ENCODE measurements at places on chromosomes 13 and 19.

GRCh38 chr13:53001444-53002225 lies 27.0 kb upstream of the OLFM4 start:
- no peak for DNase-seq

DNA sequence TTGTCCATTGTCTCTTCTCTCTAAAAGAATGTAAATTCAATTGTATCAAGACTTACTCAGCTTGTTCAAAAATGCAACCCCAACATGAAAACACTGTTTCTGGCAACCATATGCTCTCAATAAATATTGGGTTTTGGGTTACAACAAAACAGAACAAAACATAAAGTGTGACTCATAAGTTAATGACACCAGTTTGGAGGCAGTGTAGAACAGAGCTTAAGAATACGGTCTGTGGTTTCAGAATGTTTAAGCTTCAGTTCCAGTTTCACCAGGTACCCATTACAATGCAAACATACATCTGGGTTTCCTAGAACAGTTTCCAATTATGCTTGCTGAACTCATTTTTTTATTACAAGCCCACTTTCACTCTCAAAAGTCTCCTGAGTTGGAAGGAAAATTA lies 285.8 kb upstream of the PCDH9 start:
- peak; percentile 77 for DNase-seq

DNA sequence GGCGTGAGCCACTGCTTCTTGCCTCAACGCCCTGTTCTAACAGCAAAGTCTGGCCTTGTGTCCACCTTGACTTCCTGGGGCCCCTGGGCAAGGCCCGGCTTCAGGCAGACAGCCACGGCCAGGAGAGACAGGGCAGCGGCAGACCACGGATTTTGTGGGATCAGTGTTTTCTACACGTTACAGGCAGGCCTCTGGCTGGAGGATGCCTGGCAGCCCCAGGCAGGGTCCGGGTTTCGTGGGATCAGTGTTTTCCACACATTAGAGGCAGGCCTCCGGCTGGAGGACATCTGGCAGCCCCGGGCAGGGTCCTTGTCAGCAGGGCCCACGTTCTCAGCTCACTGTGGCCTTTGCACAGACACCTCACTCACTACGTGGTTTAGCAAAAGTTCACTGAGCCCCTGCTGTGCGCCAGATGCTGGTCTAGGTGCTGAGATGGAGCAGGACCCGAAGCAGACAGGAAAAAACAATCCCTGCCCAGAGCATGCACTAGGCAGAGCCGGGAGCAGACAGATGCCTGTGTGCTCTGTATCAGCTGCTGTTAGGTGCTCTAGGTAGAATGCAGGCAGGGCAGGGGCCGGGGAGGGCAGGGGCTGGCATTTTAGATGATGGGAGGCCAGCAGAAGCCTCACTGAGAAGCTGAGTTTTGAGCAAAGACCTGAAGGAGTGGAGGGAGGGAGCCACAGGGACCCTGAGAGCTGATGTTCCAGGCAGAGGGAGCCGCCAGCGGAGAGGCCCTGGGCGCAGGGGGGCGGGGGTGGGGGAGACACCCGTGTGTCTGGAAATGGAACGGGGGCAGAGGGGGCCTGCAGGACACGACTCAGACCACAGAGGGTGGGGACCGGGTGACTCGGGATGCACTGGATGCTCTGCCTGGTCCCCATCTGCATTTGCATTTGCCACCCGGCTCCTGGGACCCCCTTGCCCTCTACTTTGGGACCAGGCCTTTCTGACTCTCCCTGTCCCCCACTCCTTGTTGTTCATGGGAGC lies 25.0 kb upstream of the NCCRP1 start:
- DNase-seq, result no peak

GRCh38 chr19:6730153-6730804 lies 7.1 kb downstream of the GPR108 start:
- DNase-seq, result no peak

- no peak for DNase-seq
These were observed 1048.6 kb downstream of the PCDH17 start for GRCh38 chr13:58680115-58680514.

DNA sequence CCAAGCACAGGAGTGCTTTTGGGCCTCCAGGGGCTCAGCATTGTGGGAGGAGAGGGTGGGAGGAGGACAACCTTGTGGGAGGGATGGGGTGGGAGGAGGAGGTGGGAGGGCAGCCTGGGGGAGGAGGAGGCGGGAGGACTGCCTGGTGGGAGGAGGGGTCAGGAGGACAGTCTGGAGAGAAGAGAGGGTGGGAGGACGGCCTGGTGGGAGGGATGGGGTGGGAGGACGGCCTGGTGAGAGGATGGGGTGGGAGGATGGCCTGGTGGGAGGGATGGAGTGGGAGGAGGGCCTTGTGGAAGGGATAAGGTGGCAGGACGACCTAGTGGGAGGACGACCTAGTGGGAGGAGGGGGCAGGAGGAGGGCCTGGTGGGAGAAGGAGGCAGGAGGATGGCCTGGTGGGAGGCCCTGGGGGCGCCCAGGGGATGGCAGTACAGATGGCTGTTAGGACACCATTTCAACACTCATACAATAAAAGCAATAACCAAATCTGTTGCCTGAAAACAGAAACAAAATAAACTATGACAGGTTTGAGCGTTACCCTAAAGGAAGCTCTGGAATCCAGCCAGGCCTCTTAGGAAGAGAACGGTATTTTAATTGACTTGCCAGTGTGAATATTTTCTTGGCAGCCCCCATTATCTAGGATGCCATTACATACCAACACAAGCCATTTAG lies 63.7 kb downstream of the CRYL1 start:
- DNase-seq, result peak; percentile 74

DNA sequence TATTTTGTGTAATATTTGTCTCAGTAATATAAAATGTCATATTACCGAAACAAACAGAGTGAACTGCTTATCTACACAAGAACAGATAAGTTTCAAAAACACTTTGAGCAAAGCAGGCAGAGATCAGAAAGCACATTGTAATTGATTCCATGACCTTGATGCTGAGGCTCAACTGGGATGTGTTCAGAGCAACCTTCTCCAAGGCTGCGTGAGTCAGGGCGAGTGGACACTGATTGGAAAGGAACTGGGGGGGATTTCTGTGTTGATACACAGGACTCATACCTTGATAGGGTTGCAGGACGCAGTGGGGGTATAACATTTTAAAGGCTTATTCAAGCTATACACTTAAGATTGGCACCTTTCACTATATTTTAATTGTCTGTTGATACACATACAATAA lies 1136.3 kb downstream of the UQCRFS1 start:
- DNase-seq, result no peak

DNA sequence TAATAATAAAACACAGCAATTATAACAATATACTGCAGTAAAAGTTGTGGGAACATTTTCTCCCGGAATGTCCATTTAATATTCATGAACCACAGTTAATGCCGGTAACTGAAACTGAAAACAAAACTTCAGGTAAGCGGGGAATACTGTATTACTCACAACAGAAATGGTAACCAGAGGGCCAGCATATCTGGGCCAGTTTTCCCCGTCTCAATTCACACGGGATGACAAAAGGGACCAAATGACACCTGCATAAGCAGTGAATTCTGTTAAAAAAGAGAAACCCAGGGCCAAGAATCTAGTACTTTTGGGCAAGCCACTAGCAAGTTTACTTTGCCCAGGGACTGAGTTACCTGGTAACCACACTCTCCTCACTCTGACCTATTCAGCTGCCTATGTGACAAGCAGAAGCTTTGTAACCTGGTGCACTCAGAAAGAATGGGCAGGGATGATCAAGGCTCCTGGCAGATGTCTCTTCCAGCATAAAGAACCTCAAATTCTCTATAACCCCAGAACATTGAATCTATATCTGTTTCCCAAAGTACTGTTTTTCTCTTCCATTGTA lies 1171.2 kb downstream of the DIAPH3 start:
- no peak for DNase-seq

DNA sequence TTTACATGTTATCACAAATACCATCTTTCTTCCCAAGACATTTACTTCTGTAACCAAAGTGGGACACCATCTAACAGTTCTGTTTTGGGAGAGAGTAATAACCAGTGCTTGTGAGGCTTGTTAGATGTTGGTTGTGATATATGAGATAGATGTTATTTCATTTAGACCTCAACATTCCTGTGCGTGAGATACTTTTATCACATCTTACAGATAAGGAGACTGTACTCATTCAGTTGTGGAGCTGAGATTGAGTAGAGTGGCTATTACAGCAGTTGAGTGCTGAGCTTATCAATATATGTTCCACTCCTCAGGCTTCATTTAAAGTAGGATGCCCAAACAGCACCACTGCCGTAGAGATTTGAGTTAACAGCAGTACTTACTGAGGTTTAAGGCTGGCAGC lies 43.1 kb downstream of the USPL1 start:
- DNase-seq, result no peak

DNA sequence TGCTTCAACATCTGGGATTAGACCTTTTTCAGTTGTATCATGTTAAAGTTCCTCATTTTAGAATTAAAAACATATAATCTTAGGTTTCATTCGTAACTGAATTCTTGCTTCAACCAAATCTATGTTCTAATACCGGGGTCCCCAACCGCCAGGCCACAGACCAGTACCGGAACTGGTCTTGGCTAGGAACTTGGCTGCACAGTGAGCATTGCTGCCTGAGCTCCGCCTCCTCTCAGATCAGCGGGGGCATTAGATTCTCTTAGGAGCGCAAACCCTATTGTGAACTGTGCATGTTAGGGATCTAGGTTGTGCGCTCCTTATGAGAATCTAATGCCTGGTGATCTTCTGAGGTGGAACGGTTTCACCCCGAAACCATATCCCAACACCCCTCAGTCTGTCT lies 19.2 kb downstream of the ITM2B start:
- no peak for DNase-seq

DNA sequence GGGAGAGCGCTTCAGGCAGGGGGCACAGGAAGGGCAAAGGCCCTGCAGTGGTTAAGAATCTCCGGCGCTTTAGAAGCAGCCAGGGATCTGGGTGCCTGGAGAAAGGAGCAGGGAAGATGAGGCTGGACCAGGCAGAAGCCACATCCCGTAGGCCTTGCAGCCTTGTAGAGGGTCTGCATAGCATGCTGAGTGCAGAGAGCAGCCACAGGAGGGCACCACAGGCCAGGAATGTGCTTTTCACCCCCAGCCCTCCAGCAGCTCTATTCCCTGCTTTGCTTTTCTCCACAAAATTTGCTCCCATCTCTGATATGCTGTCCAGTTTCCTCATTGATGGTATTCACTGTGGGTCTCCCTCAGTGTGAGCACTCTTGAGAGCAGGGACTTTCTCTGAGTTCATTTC lies 5.7 kb downstream of the WDR62 start:
- peak; percentile 85 for DNase-seq

GRCh38 chr19:31639306-31639705 lies 290.1 kb upstream of the TSHZ3 start:
- DNase-seq, result peak; percentile 7

DNA sequence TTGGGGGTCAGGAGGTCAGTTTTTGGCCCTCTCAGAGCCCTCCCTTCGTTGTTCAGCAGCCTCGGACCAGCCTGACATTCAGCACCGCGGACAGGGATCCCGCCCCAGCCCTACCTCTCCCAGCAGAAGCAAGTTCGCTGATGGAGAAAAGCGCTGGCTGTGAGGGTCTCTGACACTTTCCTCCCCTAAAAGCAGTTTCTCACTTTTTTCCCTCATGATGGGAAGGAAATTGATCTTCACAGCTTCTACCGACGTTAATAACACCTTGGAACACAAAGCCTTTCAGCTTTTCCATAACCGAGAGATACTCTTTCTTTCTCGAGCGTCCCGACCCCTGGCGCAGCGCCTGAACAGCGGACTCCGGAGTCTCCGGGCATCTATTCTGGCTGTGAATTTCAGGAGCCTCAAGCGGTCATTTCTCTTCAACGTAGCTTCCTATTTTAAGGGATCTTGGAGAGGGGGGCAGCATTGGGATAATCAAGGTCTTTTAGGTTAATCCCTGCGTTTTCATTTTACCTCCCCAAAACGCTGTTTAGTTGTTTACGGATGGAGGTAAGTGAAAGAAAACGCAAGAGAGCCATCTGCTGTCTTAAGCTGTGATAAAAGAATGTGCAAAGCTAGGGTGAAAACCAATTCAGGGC lies 467.2 kb downstream of the ITGBL1 start:
- peak; percentile 83 for DNase-seq

DNA sequence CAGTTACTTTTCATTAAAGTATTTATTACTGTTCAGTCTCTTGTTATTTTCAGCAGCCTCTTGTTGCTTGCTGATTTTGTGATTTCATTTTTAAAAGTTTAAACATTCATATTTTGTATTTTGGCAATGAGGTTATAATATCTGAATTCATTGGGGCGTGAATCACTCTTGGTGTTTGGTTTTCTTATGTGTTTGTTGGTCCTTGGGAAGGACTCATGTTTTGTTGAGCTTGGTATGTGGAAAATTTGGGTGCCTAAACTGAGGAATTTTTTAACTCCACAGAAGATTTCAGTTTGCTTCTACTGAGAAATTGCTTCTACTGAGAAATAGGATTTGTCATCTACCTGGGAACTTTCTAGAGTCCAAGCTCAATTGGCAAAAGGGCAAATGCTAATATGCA lies 38.2 kb downstream of the PDS5B start:
- DNase-seq, result peak; percentile 44

- no peak for DNase-seq
These were observed 8.9 kb downstream of the MED25 start for GRCh38 chr19:49827034-49827433.

DNA sequence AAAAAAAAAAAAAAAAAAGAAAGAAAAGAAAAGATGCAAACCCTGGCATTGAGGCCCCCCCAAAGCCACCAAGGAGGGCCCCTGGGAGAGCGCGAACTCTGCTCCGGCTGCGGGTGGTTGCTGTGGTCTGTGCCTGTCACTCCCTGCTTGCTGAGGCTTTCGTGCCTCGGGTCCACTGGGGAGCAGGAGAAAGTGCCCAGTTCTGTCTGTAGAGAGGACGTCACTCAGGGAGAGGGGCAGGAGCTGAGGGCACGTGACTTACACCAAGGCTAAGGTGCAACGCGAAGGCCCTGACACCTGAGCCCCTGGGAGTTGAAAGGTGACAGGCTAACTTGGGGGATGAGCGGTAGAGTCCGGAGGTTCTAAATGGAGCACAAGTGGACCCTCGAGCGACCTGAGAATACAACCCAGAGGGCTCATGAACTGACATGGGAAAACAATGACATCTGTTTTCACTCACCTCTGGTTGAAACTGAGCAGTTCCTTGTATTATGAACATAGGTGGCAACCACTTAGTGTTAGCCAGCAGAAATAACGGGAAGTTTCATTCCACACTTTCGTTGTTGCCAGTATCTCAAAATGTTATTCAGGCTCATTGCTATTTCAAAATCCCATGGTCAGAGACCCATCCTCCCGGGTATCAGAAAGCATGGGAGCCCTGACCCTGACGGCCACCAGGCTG lies 69.2 kb upstream of the TM9SF2 start:
- DNase-seq, result no peak

GRCh38 chr13:43475140-43475539 lies 311.6 kb downstream of the ENOX1 start:
- no peak for DNase-seq

- DNase-seq, result no peak
These were observed 17.8 kb upstream of the ZBTB7A start for GRCh38 chr19:4084547-4084877.

- no peak for DNase-seq
These were observed 965.7 kb downstream of the UQCRFS1 start for GRCh38 chr19:28247243-28247642.

Data from astrocyte of the hippocampus (primary cell).